ENCODE measurements at places on chromosomes 12 and 14. TPM values are rescaled to one million over a fixed set of nuclear protein-coding genes. Genes with fewer than 3 reads are reported as not detected.

The KCNH3 gene
- not detected for total RNA-seq

The KRT78 gene
- total RNA-seq = 0.16 TPM

The CD4 gene
- total RNA-seq = not detected

The TEX52 gene
- total RNA-seq = not detected

The PTMS gene
- total RNA-seq = 102 TPM

The SENP1 gene
- total RNA-seq = 13.9 TPM

The TAS2R20 gene
- 0.08 TPM for total RNA-seq

The ABCC9 gene
- not detected for total RNA-seq

The NFATC4 gene
- 2.9 TPM for total RNA-seq

The SERPINA4 gene
- not detected for total RNA-seq

The TNFAIP2 gene
- 3.3 TPM for total RNA-seq

The ZNF641 gene
- 6.9 TPM for total RNA-seq

The KRT82 gene
- not detected for total RNA-seq

Measured in hair follicular keratinocyte (primary cell).